ENCODE measurements at places on chromosomes 3 and 15. TPM values are rescaled to one million over a fixed set of nuclear protein-coding genes. Genes with fewer than 3 reads are reported as not detected.

DNA sequence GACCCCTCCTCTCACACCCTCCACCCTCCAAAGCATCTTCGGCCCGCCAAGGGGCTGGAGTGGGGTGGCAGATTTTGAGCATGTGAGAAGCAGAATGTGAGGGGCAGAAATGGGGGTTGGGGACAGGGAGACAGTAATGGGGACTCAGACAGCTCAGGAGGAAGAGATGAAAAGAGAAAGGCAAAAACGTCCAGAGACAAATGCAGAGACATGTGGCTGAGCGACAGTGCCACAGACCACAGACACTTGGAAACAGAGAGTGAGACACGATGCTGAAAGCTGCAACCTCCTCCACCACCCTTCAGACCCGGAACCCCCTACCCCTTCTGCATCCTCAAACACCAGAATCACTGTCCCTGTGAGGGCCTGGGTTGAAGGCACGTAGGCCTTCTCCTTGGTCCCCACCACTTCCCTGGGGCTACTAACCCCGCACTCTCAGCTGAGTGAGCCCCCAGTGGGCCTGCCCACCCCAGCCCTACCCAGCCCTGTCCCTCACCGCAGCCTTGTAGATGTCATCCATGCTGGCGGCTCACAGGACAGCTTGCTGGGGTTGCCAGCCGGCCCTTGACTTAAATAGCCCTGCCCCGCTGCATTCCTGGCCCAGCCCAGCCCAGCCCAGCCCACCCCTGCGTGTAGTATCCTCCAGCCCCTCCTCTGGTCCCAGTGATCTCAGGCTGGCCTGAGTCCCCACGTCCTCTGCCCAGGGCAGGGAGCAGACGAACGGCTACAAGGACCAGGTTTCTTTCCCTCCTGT lies at the start of gene TNNC1:
TNNC1 (minus strand) TSS at position 546 of the 754 bp plus-strand sequence; CDS start at position 520, 26 bp downstream.
- H3K27ac ChIP-seq = peak within 1 kb of the TSS; percentile 92
- DNase-seq = peak; percentile 48
- H3K4me3 ChIP-seq = no peak within 1 kb of the TSS
- peaks cover 7% of the 10 kb centered on the region for H3K36me3 ChIP-seq

GRCh38 chr3:43473244-43473643 lies 148.6 kb downstream of the ANO10 start:
- no peaks in the 10 kb centered on the region for H3K36me3 ChIP-seq
- H3K27me3 ChIP-seq = no peaks in the 10 kb centered on the region
- no peak overlapping the region for H3K4me3 ChIP-seq
- H3K4me1 ChIP-seq = no peaks in the 10 kb centered on the region

GP9 gene
- total RNA-seq = 3.0 TPM

- no peaks in the 10 kb centered on the region for H3K27me3 ChIP-seq
- H3K4me3 ChIP-seq = no peak overlapping the region
- peaks cover 3% of the 10 kb centered on the region for H3K36me3 ChIP-seq
- H3K27ac ChIP-seq = no peak overlapping the region
These were observed 95.1 kb downstream of the IL1RAP start for GRCh38 chr3:190608850-190609589.

DNA sequence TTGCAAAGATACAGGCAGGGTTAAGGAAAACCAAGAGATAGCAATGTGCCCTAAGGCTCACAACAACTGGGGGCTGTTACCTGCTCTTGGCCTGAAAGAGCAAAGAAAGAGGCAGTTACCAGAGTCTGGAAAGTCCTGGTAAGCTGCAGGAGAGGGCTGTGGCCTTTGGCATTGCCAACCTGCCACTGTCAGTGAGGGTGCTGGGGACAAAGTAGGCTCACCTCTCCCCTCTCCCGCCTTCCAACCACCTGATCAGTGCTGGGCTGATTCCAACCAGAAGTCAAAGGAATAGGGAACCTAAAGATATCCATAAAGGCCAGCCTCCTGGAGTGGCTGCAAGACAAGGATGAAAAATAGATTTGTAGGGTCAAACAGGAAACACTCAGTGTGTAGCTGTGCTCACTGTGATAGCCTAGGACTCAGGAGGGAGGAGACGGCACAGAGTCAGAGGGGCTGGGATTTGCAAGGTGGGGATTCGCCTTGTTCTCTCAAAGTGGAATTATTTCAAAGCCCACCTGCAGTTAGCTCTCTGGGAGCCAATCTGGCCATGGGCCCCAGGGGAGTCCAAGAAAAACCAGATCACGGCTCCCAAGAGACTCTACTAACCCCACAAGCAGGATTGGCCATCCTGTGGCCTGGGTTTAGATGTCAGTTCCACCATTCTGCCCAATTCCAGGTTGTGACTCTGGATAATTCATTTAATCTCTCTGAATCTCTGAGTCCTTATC lies 204.0 kb upstream of the BCL6 start:
- peaks cover 15% of the 10 kb centered on the region for H3K4me1 ChIP-seq
- H3K27ac ChIP-seq = no peak overlapping the region
- no peaks in the 10 kb centered on the region for H3K27me3 ChIP-seq
- no peak for DNase-seq
- H3K36me3 ChIP-seq = no peaks in the 10 kb centered on the region
- no peak overlapping the region for H3K4me3 ChIP-seq

CTXN2 gene
- not detected for total RNA-seq

GRCh38 chr3:197896421-197896820 lies 53.6 kb upstream of the RPL35A start:
- H3K36me3 ChIP-seq = no peaks in the 10 kb centered on the region
- H3K4me1 ChIP-seq = no peaks in the 10 kb centered on the region
- no peak for DNase-seq
- no peak overlapping the region for H3K27ac ChIP-seq
- no peak overlapping the region for H3K4me3 ChIP-seq

GRCh38 chr3:130702985-130703384 lies 43.6 kb downstream of the PIK3R4 start:
- peaks cover 3% of the 10 kb centered on the region for H3K4me1 ChIP-seq
- H3K4me3 ChIP-seq = no peak overlapping the region
- H3K27ac ChIP-seq = no peak overlapping the region
- H3K36me3 ChIP-seq = peaks cover 24% of the 10 kb centered on the region
- H3K27me3 ChIP-seq = no peaks in the 10 kb centered on the region

DAZL gene
- not detected for total RNA-seq

GRCh38 chr3:179432021-179432420 lies 19.2 kb downstream of the GNB4 start:
- H3K4me1 ChIP-seq = peaks cover 9% of the 10 kb centered on the region
- no peaks in the 10 kb centered on the region for H3K27me3 ChIP-seq
- peak; percentile 26 for DNase-seq
- no peak overlapping the region for H3K4me3 ChIP-seq

TNIK gene
- 36.3 TPM for total RNA-seq

SYNPR gene
- total RNA-seq = 0.43 TPM

DNA sequence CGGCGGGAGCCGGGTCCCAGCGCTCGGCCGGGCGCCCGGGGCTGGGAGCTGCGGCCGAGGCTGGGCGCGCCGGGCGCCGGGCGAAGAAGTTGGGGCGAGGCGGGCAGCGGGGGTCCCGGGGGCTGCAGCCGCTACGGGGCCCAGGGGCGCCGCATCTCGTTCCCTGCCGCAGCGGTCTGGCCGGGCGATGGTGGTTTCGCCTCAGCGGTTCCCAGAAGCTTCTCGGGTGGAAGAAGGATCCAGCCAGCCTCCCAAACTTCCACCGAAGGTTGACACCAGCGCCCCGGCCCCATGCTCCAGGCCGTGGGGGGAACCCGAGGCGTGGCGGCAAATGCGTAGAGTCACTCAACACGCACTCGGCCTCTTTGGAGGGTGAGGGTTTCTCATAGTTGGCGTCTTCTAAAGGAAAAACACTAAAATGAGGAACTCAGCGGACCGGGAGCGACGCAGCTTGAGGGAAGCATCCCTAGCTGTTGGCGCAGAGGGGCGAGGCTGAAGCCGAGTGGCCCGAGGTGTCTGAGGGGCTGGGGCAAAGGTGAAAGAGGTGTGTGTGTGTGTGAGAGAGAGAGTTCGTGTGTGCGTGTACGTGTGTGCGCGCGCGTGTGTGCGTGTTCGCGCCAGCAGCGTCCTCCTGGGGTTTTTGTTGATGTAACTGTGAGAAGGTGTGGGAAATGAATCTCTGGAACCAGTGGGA lies 940 bp downstream of the BOC start:
- H3K36me3 ChIP-seq = no peaks in the 10 kb centered on the region
- peak; percentile 55 for DNase-seq
- H3K27me3 ChIP-seq = no peaks in the 10 kb centered on the region
- peaks cover 5% of the 10 kb centered on the region for H3K4me1 ChIP-seq
- peak overlapping the region; percentile 17 for H3K27ac ChIP-seq

DNA sequence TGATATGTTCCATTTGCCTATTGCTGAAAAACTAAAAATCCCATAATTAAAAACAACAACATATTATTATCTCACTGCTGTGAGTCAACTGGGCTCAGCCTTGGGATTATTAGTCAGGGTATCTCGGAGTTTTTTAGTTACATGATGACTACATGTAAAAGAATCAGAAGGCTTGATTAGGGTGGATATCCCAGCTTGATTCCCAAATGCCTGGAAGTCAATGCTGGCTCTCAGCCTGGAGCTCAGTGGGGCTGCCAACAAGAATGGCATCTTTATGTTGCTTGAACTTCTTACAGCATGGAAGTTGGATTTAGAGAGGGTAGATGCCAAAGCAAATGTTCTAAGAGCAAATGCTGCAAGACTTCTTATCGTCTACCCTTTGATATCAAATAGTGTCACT lies 278.5 kb downstream of the PLOD2 start:
- no peaks in the 10 kb centered on the region for H3K27me3 ChIP-seq
- no peaks in the 10 kb centered on the region for H3K36me3 ChIP-seq
- no peaks in the 10 kb centered on the region for H3K4me1 ChIP-seq
- DNase-seq = no peak
- H3K4me3 ChIP-seq = no peak overlapping the region

All from lung (tissue), 17 donors.